Forelimb muscle (tissue), 1 donor: ENCODE measurements at places on chromosomes 1 and 21.

DNA sequence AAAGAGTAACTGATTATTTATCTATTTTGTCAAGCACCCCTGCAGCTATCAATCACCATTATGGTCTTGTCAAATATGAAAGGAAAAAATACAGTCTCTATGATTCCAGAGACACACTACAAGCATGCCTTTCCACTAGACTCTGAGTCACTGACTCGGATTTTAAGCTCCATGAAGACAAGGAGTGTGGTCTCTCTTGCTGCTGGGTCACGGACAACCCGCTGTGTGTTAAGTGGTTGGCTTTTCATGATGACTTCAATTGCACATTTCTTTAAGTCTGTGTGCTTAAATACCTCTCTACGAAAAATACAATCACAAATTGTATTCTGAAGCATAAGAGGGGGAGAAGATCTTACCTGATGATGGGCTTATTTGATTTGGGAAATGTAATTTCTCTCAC is 14.0 kb upstream of the GNG4 start:
- no peak for DNase-seq

GRCh38 chr1:199851439-199852140 is 175.9 kb upstream of the NR5A2 start:
- DNase-seq: no peak

DNA sequence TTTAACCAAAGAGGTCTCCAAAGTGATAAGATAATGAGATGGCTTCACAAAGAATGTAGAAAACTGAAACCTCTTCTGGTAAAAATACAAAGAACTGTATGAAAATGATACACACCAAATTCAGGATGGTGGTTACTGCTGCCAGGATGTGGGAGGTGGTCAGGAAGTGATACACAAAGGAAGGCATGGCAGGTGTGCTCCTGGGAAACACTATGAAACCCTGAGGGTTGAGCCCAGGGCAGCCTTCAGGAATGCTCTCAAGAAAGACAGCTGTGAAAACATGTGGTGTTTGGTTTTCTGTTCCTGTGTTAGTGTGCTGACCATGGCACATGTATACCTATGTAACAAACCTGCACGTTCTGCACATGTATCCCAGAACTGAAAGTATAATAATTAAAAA is 109.3 kb downstream of the NTNG1 start:
- no peak for DNase-seq

DNA sequence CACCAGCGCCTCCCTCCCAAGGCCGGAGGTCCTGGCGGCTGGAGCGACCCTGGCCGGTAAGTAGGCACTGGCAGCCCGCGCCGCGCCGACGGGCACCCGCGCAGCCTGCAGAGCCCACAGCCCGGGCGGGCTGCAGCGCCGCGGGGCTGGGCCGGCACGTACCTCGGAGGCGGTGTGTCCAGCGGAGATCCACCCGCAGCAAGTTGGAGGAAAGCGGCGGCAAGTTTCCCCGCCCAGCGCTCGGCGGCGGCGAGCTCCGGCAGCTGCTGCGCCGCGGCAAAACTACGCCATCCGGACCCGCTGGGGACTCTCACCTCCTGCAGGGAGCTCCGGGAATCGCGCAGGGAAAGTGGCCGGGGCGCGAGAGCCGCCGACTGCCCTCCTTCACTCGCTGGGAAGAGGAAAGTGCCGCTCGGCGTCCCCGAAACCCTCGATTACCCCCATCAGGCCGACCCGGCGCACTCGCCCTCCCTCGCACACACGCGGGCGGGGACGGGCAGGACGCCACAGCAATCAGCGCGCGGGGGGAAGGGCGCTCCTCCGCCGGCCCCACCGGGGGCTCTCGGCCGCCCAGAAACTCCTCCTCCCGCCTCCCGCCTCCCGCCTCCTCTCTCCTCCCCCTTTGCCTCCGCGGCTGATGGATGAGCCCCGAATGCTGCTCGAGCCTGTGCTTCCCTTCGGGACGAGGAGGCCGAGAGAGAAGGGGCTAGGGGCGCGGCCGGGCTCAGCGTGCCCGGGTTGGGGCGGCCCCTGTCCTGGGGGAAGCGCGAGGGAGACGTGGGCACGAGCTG is at the start of gene TGFBR3:
TGFBR3 (minus strand) TSS at position 436 of the 791 bp plus-strand sequence. CDS start 24,620 bp downstream, outside the sequence.
- DNase-seq: peak; percentile 72

GRCh38 chr1:186681121-186681520 is 898 bp upstream of the PTGS2 start:
- DNase-seq: no peak

DNA sequence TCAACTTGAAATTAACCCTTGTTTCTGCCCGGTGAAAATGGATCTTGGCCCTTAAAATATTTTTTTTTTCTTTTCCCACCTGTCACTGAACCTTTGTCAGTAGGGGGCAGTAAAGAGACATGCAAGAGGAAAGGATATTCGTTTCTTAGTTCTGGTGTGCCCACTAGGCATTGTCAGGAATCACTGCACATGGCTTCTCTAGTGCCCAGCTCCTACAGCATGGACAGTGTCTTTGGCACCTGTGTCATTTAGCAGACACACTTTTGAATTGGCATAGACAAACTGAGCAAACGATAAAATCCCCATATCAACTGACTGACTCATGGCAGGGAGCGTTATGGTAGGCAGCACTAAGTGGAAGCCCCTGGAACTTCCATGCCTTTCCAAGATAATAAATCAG is 1048.1 kb downstream of the BRINP3 start:
- no peak for DNase-seq

DNA sequence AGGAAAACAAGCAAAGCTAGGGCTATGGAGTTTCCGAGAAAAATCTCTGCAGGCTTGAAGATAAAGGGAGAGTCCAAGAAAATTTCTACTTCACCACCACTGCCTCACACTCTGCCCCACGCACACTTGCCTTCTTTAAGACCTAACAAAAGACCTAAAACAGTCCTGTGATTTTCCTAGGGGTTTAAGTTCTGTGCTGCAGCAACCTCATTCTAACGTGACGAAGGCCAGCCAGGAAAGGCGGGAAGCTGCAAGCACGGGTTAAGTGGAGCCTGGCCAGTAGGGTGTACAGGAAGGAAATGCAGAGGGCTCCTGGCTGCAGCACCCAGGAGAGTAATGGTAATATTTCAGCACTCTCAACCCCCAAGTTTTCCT is 1.5 kb downstream of the SPATA6 start:
- no peak for DNase-seq

DNA sequence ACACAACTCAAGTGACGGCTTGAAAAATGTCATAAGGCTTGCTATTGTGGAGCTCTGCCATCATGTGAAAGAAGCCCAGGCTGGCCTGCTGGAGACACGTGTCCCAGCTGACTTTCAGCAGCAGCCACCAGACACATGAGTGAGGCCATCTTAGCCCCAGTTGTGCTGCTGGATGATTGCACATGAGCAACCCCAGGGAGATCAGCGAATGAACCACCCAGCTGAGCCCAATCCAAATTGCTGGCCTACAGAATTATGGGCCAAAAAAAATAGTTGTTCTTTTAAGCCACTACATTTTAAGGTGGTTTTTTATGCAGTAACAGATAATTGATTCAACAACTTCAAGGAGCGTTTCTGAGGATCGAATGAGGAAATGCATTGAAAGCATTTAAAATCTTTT is 17.5 kb upstream of the CDA start:
- DNase-seq: no peak

DNA sequence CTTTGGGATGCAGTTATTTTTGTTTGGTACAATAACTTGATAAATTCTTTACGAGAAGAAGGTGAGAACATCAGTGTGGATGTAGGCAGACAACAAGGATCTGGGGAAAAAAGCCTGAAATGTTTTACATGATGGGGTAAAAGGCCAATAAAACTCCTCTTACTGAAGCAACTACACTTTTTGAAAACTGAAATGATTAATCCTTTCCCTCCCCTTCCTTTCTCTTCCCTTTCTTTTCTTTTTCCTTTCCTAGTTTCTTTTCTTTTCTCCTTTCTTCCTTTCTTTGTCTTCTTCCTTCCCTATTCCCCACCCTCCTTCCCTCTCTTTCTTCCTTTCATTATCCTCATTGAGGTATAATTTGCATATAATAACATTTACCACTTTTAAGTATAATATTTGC is 24.6 kb downstream of the F5 start:
- no peak for DNase-seq

GRCh38 chr1:151621351-151621750 is 9.5 kb downstream of the SNX27 start:
- no peak for DNase-seq

DNA sequence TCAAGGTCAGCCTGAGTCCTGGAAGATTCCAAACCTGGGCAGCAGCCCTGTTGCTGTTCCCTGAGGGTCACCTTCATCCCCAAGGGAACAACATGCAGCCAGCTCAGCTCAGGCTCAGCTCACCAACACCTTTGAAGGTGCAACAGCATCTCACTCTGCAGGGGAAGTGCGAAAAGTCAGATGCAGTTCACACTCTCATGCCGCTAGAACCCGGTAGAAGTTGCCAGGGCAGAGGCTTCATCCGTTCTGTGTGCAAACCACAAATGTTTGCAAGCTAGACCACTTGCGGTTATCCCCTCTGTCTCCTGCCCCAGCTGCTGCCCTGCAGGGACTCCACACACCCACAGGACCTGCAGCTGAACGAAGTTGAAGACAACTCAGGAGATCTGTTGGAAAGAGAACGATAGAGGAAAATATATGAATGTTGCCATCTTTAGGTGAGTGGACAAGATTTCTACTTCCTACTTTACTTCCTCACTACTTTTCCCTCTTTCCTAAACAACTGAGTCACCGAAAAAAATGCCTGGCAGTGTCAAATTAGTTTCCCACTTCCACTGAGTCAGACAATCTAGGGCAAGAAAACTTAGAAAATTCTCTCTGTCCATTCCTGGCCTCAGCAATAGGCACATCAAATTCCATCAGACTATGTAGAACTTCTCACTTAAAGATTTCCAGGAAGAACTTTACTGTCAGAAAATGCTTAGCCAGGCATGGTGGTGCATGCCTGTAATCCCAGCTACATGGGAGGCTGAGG is 1.8 kb upstream of the FCRL6 start:
- DNase-seq: no peak

DNA sequence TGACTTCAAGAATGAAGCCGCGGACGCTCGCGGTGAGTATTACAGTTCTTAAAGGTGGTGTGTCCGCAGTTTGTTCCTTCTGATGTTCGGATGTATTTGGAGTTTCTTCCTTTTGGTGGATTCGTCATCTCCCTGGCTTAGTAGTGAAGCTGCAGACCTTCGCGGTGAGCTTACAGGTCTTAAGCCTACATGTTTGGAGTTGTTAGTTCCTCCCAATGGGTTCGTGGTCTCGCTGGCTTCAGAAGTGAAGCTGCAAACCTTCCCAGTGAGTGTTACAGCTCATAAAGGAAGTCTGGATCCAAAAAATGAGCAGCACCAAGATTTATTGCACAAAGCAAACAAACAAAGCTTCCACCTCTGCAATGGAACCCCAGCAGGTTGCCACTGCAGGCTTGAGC is 14.7 kb downstream of the LDLRAD1 start:
- DNase-seq: no peak

- DNase-seq: peak; percentile 29
Observed at GRCh38 chr1:8396786-8397406, 79.0 kb downstream of the SLC45A1 start.

GRCh38 chr1:7652515-7653098 is 118.5 kb upstream of the VAMP3 start:
- DNase-seq: no peak

- no peak for DNase-seq
Observed at GRCh38 chr1:62823556-62823955, 39.6 kb downstream of the ATG4C start.

DNA sequence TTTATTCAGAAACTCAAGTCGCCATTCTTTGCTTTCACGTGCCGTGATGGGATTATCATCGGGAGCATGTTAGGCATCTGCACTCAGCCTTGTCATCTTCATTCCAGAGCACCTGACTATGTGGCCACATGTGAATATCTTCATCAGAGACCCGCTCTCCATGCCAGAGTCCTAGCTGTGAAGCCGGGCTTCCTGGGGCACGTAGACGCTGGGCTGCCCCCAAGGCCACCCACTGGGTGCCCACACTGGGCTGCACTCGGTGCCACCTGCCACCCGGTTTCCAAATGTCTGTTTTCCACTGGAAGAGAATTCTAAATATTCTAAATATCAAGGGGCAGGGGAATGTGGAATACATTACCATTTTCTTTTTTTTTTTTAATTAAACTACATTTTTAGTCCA is 43.8 kb downstream of the SLC37A1 start:
- DNase-seq: no peak

DNA sequence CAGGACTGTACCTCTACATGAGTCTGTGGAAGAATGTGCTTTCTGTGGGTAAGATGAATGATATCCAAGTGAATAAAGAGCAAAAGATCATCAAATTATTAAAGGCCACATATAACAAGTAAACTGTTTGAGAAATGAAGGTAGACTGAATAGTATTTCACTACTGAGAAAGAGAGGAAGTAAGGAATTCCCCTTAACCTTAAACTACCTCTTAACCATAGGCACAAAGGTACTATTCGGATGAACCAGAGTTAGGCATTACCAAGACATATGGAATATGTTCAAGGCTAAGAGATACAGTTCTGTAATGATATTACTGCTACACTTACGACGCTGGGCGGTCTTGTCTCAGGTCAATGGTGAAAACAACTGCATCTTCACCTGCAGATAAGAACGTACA is 25.5 kb downstream of the DCAF8 start:
- no peak for DNase-seq

DNA sequence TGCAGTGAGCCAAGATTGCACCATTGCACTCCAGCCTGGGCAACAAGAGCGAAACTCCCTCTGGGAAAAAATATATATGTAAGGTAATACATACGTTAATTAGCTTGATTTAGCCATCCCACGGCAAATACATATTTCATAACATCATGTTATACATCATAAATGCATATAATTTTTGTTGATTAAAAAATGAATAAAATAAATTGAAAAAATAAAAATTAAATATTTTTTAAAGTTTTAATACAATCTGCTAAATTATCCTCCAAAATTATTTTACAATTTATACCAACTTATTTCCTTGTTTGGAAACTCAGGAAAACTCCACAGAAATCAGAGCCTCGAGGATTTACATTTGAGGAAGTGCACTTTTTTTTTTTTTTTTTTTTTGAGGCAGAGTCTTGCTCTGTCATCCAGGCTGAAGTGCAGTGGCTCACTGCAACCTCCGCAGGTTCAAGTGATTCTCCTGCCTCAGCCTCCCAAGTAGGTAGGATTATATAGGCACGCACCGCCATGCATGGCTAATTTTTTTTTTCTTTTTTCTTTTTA is 12.6 kb upstream of the IPO9 start:
- DNase-seq: no peak

GRCh38 chr1:22290611-22291010 is 147.7 kb upstream of the WNT4 start:
- no peak for DNase-seq

GRCh38 chr1:98048244-98048643 is 127.4 kb upstream of the DPYD start:
- peak; percentile 41 for DNase-seq

- DNase-seq: no peak
Observed at GRCh38 chr1:43546388-43547100, 15.9 kb downstream of the PTPRF start.

- DNase-seq: no peak
Observed at GRCh38 chr21:39568361-39568760, 44.4 kb upstream of the B3GALT5 start.

- no peak for DNase-seq
Observed at GRCh38 chr1:32201011-32201855, 838 bp downstream of the CCDC28B start.

GRCh38 chr1:98468111-98468717 is 193.3 kb upstream of the SNX7 start:
- DNase-seq: peak; percentile 40
